ENCODE measurements at places on chromosomes 16 and 17. TPM values are rescaled to one million over a fixed set of nuclear protein-coding genes. Genes with fewer than 3 reads are reported as not detected.

- peak; percentile 92 for DNase-seq
- no peaks in the 10 kb centered on the region for H3K36me3 ChIP-seq
- peaks cover 25% of the 10 kb centered on the region for H3K4me1 ChIP-seq
- H3K27me3 ChIP-seq, result no peaks in the 10 kb centered on the region
- H3K4me3 ChIP-seq, result peak overlapping the region; percentile 48
- H3K27ac ChIP-seq, result no peak overlapping the region
These were observed 15.8 kb downstream of the SNX20 start for GRCh38 chr16:50665128-50665878.

DNA sequence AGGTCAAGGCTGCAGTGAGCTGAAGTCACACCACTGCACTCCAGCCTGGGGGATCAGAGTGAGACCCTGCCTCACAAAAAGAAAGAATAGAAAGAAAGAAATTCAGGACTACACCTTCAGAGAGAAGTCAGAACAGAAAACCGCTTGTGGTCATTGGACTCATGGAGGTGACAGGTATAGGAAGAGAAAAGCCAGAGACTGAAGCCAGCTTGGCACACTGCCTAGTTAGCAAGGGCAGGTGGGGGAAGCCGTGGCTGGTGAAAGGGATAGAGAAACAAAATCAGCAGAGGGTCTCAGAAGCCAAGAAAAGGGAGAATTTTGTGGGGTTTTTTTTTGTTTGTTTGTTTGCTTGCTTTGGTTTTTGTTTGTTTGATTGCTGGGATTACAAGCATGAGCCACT lies 32.9 kb upstream of the SKAP1 start:
- H3K27ac ChIP-seq, result no peak overlapping the region
- no peak overlapping the region for H3K4me3 ChIP-seq
- DNase-seq, result no peak
- no peaks in the 10 kb centered on the region for H3K4me1 ChIP-seq
- no peaks in the 10 kb centered on the region for H3K36me3 ChIP-seq

The CCL16 gene
- polyA plus RNA-seq, result 0.15 TPM

- peaks cover 77% of the 10 kb centered on the region for H3K4me1 ChIP-seq
- peak; percentile 86 for DNase-seq
- no peaks in the 10 kb centered on the region for H3K27me3 ChIP-seq
- peak overlapping the region; percentile 96 for H3K27ac ChIP-seq
- peak overlapping the region; percentile 83 for H3K4me3 ChIP-seq
- H3K36me3 ChIP-seq, result peaks cover 15% of the 10 kb centered on the region
These were observed 789 bp downstream of the ITPRIPL2 start for GRCh38 chr16:19114359-19115147.

GRCh38 chr17:57154921-57155320 lies 69.9 kb downstream of the AKAP1 start:
- H3K4me1 ChIP-seq, result no peaks in the 10 kb centered on the region
- no peak overlapping the region for H3K4me3 ChIP-seq
- H3K36me3 ChIP-seq, result no peaks in the 10 kb centered on the region
- no peaks in the 10 kb centered on the region for H3K27me3 ChIP-seq

DNA sequence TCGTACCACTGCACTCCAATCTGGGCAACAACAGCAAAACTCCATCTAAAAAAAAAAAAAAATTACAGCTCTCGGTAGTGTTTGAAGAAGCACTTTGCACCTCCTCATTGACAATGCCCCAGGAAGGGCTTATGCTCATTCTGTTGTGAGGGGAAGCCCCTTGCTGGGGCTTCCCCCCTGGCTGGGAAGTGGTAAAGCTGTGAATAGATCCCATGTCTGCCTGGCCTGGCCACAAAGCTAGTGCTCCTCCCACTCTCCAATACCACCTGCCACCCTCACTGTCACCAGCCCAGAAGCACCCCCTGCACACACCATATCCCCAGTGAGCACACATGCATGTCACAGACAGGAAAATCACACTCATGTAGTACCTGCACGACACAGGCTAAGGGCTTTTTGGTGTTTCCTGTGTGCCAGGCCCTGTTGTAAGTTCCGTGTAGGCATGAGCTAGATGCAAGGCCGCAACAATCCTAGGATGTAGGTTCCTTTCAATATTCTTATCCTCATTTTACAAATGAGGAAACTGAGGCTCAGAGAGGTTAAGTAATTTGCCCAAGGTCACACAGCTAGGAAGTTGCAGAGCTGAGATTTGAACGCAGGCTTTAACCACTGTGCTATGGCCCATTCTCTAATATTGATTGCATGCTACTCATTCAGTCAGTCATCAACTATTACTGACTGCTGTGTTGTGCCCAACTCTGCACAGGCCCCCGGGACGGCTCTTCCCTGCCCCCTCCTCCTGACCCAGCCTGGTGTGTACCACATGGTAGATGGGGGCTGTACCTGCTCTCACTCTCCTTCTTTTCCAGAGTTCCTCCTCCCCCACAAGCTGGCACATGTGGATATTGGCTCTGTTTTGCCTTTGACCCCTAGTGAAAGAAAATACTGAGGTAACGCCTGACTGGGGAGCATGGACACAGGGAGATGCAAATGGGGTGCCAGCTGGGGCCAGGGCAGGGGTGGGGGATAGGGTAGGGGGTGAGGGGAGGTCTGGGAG lies 11.9 kb upstream of the COL1A1 start:
- no peaks in the 10 kb centered on the region for H3K27me3 ChIP-seq
- peaks cover 28% of the 10 kb centered on the region for H3K4me1 ChIP-seq
- H3K4me3 ChIP-seq, result no peak overlapping the region

DNA sequence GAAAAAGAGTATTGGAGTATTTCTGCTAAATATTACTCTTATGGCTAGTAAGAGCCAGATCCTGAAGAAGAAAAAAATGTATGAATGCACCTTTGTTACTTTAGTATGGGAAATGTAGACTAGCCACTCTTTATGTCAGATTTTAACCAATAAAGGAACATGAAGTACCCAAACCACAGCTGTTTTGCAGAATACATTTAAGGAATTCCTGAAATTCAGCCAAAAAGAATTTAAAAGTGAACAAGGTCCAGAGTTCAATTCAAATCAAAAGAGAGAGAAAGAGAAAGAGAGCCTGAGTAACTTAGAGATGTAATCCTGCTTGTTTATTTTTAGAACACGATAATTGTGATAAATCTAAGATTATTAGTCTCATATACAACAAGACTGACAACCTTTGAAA lies 1.2 kb downstream of the KCNJ16 start:
- H3K4me1 ChIP-seq, result peaks cover 7% of the 10 kb centered on the region
- H3K27me3 ChIP-seq, result no peaks in the 10 kb centered on the region
- no peak overlapping the region for H3K27ac ChIP-seq
- no peak for DNase-seq
- no peaks in the 10 kb centered on the region for H3K36me3 ChIP-seq
- H3K4me3 ChIP-seq, result no peak overlapping the region

DNA sequence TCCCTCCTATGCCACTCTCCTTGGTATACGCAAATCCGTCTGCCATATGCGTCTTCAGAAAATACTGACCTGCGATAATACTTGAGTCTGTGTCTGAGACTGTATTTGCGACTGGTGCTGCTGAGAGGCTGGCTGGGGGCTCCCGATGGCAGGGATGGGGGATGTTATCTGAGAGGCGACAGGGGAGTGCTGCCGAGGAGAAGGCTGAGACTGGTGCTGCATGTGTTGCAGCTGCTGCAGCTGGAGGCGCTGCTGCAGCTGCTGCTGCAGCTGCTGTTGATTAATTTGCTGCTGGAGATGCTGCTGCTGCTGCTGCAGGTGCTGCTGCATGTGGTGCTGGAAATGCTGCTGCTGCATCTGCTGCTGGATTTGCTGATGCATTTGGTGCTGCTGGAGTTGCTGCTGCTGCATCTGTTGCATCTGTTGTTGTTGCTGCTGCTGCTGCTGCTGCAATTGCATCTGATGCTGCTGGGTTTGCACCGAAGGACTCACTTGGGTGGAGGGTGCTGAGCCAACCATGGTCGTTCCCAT lies 107.7 kb downstream of the TOX3 start:
- no peaks in the 10 kb centered on the region for H3K27me3 ChIP-seq
- peaks cover 3% of the 10 kb centered on the region for H3K36me3 ChIP-seq
- no peak overlapping the region for H3K4me3 ChIP-seq
- no peak for DNase-seq

The SPIRE2 gene
- 6.5 TPM for polyA plus RNA-seq

GRCh38 chr16:60755907-60756306 lies 1280.3 kb downstream of the CDH8 start:
- no peak overlapping the region for H3K4me3 ChIP-seq
- no peaks in the 10 kb centered on the region for H3K27me3 ChIP-seq
- no peak overlapping the region for H3K27ac ChIP-seq
- H3K4me1 ChIP-seq, result no peaks in the 10 kb centered on the region

DNA sequence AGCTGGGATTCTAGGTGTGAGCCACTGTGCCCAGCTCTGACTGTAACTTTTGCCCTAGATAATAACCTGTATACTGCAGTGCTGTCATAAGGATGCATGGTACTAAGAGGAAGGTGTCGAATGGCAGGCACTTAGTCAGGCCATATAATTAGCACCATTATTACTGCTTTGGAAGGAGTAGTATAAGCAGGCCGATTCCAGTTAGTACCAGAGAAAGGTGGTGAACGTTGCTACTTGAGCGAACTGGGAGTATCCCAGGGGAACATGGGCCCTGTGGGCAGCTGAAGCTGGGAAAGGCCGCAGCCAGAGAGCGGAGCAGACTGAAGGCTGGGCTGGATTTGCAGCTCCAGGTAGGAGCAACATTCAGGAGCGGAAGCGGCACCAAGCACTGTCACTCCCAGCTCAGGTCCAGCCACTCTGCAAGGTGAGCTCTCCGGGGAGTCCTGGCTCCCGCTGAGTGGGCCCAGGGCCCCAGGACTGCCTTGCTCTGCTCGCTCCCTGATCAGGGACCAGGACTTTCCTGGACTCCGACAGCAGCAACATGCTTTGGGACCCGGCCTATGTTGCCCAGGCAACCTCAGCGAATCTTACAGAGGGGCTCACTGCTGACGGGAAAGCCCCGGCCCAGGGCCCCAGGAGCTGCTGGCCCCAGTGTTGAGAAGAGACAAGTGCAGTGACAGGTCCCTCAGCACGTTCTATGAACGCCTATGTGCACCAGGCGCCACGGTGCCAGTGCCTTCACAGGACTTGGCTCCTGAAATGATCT lies 28.6 kb downstream of the C16orf74 start:
- H3K36me3 ChIP-seq, result no peaks in the 10 kb centered on the region
- H3K27me3 ChIP-seq, result no peaks in the 10 kb centered on the region
- H3K4me3 ChIP-seq, result no peak overlapping the region
- no peak overlapping the region for H3K27ac ChIP-seq
- H3K4me1 ChIP-seq, result peaks cover 6% of the 10 kb centered on the region
- no peak for DNase-seq

- no peaks in the 10 kb centered on the region for H3K4me1 ChIP-seq
- DNase-seq, result no peak
- no peak overlapping the region for H3K4me3 ChIP-seq
- no peak overlapping the region for H3K27ac ChIP-seq
- no peaks in the 10 kb centered on the region for H3K36me3 ChIP-seq
- H3K27me3 ChIP-seq, result peaks cover 8% of the 10 kb centered on the region
These were observed 237.7 kb upstream of the ZFHX3 start for GRCh38 chr16:73285436-73286201.

DNA sequence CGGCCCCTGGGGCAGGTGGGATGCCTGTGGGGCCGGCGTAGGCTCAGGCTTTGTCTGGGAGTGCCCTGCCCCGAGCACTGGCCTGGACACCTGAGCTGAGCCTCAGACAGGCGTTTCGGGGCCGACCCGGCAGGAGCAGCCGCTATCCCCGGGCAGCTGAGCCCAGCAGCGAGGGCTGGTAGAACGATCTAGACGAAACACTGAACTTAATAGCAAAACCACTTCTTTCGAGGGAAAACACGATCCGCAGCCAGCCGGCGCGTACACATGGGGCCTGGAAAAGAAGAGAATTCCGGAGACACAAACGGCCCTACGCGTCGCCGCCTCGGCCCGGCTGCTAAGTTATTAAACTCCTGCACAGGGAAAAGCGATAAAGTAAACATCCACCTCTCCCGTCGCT lies 22.0 kb upstream of the SSTR5 start:
- no peaks in the 10 kb centered on the region for H3K4me1 ChIP-seq
- H3K4me3 ChIP-seq, result no peak overlapping the region
- peaks cover 55% of the 10 kb centered on the region for H3K27me3 ChIP-seq
- no peaks in the 10 kb centered on the region for H3K36me3 ChIP-seq
- no peak overlapping the region for H3K27ac ChIP-seq

The ST6GALNAC2 gene
- 17.1 TPM for polyA plus RNA-seq

DNA sequence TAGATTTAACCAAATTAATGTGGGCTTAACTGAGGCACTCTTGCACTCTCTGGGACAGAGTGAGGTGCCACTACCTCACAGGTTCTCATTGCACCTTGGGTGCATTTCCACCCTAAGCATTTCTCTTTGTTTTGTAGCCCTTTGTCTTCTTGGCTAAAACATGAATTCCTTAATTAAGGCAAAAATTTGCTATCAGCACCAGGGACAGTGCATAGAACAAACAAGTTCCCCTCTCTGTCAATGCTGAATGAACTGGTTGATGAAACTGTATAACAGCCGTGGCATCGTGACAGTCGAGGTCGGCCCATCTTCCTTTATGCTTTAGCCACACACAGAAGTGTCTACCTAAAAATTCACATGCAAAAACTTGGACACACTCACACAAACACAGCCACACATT lies 74.8 kb downstream of the HS3ST2 start:
- no peak for DNase-seq
- no peaks in the 10 kb centered on the region for H3K27me3 ChIP-seq

- H3K36me3 ChIP-seq, result peaks cover 29% of the 10 kb centered on the region
- peak overlapping the region; percentile 100 for H3K27ac ChIP-seq
- H3K4me3 ChIP-seq, result peak overlapping the region; percentile 89
- no peak for DNase-seq
These were observed 687 bp upstream of the NARF start for GRCh38 chr17:82457929-82458178.

DNA sequence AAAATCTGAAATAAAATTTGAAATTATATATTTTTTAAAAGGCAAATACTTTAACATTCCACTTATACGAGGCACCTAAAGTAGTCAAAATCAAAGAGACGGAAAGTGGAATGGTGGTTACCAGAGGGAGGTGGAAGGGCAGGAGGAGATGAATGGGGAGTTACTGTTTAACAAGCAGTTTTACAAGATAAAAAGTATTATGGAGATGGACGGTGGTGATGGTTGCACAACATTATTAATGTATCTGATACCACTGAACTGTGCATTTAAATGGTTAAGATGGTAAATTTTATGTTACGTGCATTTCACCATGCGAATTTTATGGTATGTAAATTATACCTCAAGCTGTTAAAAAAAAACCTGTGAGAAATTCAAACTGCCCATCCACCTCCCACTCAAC lies 5.4 kb downstream of the CMC2 start:
- no peak overlapping the region for H3K4me3 ChIP-seq
- no peaks in the 10 kb centered on the region for H3K36me3 ChIP-seq
- no peaks in the 10 kb centered on the region for H3K27me3 ChIP-seq
- H3K27ac ChIP-seq, result no peak overlapping the region
- peaks cover 41% of the 10 kb centered on the region for H3K4me1 ChIP-seq

DNA sequence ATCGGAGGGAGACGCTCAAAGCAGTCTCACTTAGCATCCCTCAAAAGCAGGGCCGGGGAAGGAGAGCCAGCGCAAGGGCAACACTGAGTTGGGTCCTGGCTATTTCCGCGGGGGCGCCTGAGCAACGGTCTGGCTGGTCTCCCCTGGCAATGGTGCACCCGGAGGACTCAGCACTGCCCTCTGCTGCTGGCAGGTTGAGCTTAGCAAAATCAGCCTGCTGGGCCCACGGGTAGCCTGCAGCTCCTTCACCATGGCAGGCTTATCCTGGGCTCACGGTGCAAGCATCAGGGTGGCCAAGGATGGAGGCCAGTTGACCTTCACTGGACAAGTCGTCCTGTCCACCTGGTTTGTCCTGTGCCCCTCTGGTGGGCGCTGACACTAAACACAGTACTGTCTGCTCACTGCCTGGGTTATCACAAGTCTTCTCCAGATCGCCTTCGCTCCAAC lies 14.4 kb upstream of the ALDH3A1 start:
- H3K27me3 ChIP-seq, result no peaks in the 10 kb centered on the region
- no peak overlapping the region for H3K27ac ChIP-seq
- no peak overlapping the region for H3K4me3 ChIP-seq
- H3K4me1 ChIP-seq, result peaks cover 14% of the 10 kb centered on the region

GRCh38 chr17:62724398-62725146 lies 83.5 kb downstream of the MARCHF10 start:
- H3K27ac ChIP-seq, result no peak overlapping the region
- peak; percentile 64 for DNase-seq
- H3K27me3 ChIP-seq, result no peaks in the 10 kb centered on the region

Measured in stomach (tissue), 19 donors.